T-helper 2 cell (primary cell): ENCODE measurements at places on chromosomes 16 and 17.

DNA sequence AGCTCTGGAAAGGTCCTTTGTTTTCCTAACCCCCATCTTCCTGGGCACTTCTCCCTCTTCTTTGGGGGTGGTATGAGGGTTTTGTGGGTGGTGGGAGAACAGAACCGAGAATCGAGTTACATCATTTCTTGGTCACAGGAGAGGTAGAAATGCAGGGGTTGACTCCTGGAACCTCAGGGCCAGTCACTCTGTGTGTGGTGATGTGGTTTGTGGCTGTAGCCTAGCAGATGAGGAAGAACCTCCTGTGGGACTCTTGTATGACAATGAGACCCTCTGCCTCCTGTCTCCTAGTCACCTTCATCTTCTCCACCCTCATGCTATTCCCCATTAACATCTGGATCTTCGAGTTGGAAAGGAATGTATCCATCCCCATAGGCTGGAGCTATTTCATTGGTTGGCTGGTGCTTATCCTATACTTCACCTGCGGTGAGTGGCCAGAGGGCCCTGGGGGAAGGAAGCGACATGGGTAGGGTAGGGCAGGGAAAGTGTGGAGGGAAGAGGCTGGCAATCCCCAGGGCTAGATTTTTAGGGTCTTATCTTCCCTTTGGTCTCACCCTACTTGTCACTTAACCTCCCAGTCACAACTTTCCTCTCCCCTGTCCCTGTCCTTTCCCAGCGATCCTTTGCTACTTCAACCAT lies 5.5 kb downstream of the ODF4 start:
- no peak for DNase-seq

- DNase-seq = no peak
These were observed 474.3 kb upstream of the TOM1L1 start for GRCh38 chr17:54426296-54426886.

DNA sequence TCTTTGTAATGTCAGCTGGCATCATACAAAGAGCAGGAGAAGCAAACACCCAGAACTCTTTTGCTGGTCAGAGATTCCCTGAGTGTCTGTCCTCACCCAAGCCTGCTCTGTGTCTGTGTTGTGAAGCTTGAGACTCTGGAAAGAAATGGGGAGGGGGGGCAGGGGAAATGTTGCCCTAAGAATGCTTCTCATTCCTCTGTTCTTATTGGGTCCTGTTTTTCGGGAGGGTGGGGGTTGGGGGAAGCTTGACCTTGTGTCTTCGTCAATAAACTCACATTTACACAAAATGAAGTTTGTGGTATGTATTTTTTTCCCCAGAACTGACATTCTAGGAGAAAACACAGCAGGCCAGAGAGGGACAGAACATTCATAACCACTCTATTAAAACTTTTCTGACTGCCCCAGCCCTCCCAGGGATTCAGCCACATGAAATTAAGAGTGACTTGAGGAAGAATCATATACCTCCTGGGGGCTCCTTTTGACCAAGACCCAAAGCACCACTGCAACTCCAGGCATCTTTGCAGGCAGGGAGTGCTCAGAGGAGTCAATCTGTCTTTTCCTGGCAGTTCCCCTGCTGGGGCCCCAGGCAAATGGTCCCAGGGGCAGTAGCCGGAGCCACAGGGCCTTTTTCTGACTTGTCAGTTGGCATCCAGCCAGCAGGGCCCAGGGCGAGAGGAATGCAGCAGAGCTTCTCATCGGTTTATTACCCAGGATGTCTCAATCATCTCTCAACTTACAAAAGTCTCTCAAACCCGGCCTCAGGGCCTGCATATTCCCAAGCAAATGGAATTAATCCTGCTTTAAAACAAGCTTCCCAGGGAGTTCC lies 5.1 kb upstream of the RASL10B start:
- DNase-seq = no peak

GRCh38 chr16:65010125-65010524 lies 111.7 kb downstream of the CDH11 start:
- DNase-seq = no peak

DNA sequence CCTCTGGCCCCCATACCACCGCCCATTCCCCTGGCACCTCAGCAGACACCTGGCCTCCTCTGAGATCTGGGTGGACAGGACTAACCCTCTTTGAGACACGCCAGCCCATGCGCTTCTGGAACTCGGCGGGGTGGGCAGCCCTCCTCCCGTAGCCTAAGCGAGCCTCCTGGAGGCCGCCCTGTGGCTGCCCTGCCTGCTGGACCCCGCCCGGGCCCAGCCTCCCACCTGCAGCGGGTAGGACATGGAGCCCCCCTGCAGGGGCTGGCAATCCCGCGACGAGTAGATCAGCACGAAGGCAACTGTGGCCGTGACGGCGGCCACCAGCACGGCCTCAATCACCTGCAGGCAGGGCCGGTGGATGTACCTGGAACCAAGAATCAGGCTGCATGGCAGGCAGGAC lies 8.2 kb upstream of the CCDC154 start:
- DNase-seq = no peak

- DNase-seq = no peak
These were observed 69.3 kb downstream of the STXBP4 start for GRCh38 chr17:55037828-55038227.
